GM12891 (cell line): ENCODE measurements at places on chromosomes 13 and 19.

GRCh38 chr19:6739390-6739882 is at the start of gene TRIP10:
TRIP10 (plus strand) TSS chr19:6739680; CDS start chr19:6739762, 82 bp downstream.
- peak; percentile 87 for DNase-seq

GRCh38 chr13:89052699-89053098 is 1381.5 kb downstream of the SLITRK5 start:
- DNase-seq: no peak

DNA sequence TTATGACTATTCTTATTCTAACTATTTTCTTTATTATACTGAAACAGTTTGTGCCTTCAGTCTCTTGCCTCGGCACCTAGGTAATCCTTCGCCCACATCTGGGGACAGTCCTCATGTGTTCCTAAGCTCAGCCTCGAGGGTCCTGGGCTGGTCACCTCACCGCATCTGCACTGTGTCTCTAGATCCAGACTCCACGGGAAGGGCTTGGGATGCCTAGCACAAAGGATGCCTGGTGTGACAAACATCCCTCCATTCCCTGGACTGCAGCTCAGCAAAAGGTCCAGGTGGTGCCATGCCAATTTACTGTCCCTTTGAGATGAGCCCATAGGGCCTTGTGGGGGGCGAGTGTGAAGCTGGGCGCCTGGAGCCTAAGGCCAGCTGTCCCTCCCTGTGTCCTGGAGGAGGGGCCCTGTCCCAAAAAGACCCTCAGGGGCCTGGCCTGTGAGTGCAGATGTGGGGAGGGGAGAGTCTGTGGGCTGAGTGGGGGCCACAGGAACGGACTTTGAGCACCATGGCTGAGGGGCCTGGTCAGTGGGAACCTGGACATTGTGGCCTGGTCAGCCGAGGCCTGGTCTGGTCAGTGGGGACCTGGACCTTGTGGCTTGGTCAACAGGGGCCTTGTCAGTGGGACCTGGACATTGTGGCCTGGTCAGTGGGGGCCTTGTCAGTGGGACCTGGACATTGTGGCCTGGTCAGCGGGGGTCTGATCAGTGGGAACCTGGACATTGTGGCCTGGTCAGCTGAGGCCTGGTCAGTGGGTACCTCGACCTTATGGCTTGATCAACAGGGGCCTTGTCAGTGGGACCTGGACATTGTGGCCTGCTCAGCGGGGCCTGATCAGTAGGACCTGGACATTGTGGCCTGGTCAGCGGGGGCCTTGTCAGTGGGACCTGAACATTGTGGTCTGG is 45.1 kb upstream of the TPM4 start:
- DNase-seq: no peak

DNA sequence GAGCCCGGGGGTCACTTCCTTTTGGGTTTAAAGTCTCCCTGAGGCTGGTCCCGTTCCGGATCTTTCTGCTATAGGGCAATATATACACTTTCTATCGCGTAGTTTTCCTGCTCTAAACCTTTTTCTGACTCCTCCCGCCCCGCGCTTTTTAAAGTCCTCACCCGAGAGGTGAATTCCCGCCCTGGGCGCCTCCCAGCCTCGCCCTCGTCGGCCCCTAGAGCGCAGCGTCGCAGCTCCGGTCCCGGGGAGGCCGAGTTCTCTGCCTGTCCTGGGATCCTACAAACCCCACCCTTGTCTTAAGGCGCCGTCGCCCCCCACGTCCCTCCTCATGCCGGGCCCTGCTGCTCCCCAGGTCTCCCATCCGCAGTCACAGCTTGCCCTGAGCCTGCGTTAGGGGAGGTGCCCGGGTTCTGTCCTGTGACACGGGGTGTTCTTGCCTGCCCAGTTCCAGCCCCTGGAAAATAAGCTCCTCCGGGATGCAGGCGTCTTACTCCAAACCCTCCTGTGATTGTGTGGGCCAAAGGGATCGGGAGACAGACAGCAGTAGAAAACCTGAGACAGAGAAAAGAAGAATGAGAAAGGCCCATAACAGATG is 491 bp downstream of the ZNF525 start:
- DNase-seq: no peak

DNA sequence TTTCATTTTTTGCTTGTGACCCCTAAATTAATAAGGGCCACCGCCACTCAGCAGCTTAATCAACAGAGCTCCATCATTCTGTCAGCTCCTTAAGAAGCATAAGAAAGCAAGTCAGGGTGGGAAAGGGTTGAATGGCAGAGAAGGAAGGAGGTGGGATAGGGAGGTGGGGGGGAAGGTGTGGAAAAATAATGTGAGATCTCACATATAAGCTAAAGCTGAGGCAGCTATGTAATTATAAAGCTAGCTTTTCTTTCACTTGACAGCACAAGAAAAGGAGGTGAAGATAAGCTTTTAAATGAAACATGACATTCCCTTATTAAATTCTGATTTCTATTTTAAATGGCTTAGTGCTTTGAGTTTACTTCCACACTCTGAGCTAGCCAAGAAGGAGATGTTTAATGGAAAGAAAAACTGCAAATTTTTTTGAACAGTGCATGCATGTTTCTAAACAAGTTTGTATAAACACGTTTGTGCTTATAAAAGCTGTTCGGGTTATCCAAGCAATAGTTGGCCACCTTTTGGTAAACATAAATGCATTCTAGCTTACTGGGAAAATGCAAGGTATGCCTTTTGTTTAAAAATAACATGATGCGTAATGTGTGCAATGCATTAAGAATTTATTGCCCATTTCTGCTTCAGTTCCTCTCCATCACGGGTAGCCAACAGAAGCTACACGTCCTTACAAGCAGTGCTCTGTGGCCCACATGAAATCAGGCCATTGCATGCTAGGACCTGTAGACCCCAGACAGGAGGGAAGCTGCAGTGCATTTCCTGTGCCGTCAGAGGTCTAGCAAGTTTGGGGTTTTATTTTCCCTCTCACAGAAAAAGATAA is 96.2 kb downstream of the LHFPL6 start:
- no peak for DNase-seq

- DNase-seq: no peak
Observed at GRCh38 chr13:113791226-113791625, 32.2 kb downstream of the TMEM255B start.

- DNase-seq: no peak
Observed at GRCh38 chr13:21089830-21090229, 28.4 kb upstream of the LATS2 start.

- peak; percentile 8 for DNase-seq
Observed at GRCh38 chr13:43676320-43676719, 110.5 kb downstream of the ENOX1 start.

GRCh38 chr13:97242755-97243497 is 20.8 kb downstream of the MBNL2 start:
- no peak for DNase-seq

GRCh38 chr13:45047394-45048310 is 58.3 kb downstream of the GPALPP1 start:
- peak; percentile 57 for DNase-seq

DNA sequence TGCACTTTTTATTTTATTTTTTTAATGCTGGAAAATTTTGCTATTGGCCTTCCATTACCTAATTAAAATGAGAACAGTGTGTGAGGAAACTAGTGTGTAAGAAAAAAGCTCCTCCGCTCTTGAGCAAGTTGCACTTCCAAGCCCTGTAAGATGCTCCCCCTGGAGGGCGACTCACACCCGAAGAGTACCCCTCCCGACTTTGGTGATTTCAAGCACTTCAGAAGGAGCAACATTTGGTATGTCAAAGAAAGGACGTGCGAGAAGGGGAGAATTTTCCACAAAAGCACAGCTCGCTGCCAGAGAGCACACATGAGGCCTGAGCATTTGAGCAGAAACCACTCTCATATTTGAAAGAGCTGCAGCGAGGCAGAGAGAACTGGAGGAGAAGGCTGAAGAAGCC is 504.4 kb downstream of the FGF9 start:
- no peak for DNase-seq

DNA sequence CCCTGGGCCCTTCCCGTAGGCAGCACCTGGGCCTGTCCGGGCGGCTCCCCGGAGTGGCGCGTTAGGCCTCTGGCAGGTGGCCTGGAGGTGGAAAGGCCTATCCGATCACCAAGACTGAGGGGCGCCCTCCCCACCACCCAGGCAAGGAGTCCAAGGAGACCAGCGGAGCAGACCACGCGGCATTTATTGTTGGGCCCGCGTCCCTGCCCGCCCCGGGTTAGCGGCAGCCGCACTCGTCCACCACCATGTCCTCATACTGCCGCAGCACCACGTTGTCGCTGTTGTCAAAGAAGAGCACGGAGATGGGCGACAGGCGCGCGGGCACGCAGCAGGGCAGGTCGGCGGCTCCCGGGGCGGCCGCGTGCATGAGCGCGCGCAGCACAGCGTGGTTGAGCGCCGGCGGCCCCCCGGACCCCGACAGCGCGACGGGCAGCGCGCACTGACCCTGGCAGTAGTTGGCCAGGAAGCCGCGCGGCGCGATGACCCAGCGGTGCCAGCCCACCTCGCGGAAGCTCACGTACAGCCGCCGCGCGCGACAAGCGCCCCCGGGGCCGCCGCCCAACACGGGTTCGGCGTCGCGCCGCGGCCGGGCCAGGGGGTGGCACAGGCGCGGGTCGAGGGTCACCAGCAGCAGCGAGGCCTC is 27.5 kb downstream of the CERS1 start:
- DNase-seq: no peak

- no peak for DNase-seq
Observed at GRCh38 chr13:51323824-51324511, 15.5 kb upstream of the SERPINE3 start.

DNA sequence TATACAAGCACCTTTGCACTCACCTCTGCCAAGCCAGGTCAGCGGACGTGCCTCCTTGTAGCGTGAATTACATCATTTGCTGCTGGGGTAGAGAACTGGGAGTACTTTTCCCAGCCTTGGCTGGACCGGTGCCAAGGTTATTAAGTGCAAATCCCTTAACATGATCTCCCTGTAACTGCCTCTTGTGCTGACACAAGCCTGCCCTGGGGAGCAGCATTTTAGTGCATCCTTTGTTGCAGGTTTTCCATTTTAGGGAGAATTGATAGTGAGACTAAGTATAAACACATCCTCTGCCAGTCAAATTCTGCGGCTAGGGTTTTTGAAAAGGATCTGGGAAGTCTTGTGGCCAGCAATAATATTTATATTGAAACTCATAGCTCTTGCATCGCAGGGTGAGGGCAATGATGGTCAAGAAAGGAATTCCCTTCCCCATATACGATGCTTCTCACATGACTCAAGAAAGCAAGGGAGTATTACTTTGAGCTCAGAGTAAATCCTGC is 32.7 kb upstream of the DCLK1 start:
- no peak for DNase-seq

GRCh38 chr13:65582160-65582559 is 1648.0 kb downstream of the PCDH9 start:
- no peak for DNase-seq

- DNase-seq: no peak
Observed at GRCh38 chr19:45825917-45826893, 11.1 kb upstream of the RSPH6A start.

DNA sequence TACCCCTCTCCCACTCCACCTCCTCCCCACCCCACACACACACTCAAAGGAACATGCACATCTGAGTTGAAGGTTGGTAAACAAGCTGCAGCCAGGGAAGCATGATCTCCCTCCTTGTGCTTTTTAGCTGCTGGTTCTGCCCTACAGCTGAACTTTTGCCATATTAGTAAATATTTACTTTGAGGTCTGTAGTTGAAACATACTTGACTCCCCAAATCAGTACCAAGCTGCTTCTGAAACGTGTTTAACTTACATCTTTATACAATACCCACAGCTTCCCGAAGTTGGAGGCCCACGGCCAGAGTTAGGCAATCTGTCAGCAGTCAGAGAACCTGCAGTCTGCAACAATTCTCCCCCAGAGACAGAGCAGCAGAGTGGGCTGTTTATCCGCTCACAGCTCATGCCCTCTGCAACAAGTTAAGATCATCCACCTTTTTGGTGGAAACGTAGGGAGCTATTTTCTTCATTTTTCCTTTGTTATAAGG is 1.5 kb upstream of the PCDH20 start:
- no peak for DNase-seq

DNA sequence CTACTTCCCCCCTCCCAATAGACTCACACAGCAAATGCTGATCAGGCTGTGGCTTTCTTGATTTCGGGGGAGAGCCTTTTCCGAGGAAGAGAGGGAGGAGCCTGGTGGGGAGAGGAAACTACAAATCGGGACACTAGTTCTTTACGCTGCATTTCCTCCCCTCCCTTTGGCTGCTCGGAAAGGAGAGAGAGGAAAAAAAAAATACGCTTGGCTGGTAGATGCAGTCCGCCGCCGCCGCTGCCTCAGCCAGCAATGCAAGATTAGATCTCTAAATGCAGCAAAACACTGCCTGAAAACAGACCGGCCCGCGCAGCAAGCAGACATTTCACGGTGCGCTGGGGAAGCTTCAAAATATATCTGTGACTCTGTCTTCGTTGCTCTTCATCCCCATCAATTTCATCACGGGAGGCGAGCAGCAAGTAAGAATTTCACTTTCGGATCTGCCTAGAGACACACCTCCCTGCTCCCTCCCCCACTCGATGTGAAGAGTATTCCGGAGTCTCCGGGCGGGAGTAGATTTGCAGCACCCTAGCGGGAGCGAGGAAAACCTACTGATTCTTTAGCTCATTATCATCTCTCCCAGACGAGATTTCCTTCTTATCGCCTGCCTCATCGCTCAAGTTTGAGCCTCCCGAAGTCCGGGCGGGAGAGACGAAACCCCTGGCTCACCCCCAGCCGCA is at the start of gene PCDH17:
PCDH17 (plus strand) TSS at position 149 of the 680 bp plus-strand sequence. CDS start 803 bp downstream, outside the sequence.
- no peak for DNase-seq

DNA sequence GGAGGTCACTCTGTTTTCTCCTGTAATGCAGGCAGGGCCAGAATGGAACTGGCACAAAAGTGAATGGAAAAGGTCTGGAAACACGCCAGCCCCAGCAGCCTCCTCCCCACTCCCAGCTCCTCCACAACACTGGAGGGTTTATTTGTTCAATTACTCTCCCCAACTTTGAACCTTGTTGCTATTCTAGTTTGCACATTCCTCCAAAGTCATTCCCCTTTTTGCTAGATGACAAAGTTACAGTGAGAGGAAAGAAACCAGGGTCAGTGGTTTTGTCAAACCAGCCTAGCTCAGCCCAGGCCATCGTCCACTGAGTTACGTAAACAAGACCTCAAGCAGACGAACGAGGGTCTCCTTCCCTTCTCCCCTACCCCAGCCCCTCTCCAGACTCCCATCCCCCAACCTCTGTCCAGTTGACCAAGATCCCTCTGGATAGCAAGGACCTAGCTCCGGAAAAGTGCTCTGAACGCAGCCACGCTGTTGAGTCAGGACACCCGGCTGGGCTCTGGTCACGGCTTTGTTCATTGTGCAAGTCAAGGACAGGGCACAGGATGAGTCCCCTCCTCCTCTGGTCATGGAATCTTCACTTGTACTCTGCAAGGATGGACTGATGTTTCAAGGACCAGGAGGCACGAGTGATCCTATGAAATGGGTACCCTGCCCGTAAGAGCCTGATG is 180.0 kb downstream of the USP12 start:
- no peak for DNase-seq

GRCh38 chr13:112806739-112807652 is 117.2 kb downstream of the ATP11A start:
- no peak for DNase-seq

DNA sequence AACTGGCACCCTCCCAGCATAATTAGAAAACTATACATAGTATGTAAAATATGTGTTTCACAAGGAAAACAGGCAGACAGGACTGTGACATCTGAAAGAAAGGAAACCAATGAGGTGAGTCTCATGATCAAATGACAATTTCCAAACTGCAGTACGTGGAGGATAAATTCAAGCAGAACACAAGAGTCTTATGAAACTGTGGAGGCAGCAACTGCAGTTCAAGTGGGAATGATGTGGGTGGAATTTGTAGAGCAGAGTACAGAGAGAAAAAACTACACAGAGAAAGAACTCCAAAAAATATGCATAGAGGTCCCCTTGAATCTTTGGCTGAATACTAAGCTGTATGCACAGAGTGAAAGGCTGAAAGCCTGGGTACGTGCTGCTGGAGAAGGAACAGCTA is 9.7 kb downstream of the SIGLEC6 start:
- no peak for DNase-seq
